Omental fat pad (tissue), 4 donors: ENCODE measurements at places on chromosomes 13 and 19.

GRCh38 chr13:44713788-44714469 lies 137.8 kb upstream of the TSC22D1 start:
- DNase-seq, result no peak

- DNase-seq, result no peak
These were observed 549.0 kb upstream of the GPC6 start for GRCh38 chr13:92677571-92677970.

GRCh38 chr19:5891572-5891937 lies 12.0 kb downstream of the NDUFA11 start:
- DNase-seq, result no peak

DNA sequence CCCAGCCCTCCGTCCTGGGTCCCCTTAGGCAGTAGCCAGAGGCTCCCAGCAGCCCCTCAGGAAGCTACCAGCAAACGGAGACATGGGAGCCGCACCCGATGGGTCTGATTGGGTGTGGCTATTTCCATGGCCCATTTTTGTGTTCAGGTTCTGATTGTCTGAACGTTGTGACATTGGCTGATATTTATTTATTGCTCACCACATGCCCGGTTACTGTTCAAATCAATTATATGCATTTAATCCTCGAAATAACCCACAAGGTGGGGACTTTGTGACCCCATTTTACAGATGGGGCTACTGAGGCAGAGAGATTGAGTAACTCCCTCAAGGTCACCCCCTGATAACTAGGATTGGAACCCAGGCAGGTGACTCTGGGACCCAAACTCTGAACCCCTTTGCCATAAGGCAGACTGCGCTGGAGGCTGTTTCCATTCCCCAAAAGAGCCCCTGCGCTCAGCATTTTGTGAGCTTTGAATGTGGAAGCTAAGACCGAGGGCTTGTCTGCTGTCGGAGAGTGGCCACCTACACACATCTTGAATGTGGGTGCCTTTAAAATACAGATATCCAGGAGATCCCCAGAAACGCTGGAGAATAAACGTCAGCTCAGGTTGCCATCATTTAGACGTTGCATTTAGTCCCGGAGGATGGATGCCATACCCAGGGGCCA lies 13.6 kb upstream of the MCF2L start:
- no peak for DNase-seq

GRCh38 chr19:50817941-50818858 lies 5.4 kb downstream of the KLK1 start:
- DNase-seq, result no peak

DNA sequence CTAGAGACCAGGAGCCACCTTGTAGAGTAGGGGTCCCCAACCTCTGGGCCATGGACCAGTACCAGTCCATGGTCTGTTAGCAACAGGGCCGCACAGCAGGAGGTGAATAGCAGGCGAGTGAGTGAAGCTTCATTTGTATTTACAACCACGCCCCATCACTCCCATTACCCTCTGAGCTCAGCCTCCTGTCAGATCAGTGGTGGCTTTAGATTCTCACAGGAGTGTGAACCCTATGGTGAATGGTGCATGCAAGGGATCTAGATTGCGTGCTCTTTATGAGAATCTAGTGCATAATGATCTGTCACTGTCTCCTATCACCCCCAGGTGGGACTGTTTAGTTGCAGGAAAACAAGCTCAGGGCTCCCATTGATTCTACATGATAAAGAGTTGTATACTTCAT lies 303.6 kb downstream of the KCNRG start:
- DNase-seq, result no peak

DNA sequence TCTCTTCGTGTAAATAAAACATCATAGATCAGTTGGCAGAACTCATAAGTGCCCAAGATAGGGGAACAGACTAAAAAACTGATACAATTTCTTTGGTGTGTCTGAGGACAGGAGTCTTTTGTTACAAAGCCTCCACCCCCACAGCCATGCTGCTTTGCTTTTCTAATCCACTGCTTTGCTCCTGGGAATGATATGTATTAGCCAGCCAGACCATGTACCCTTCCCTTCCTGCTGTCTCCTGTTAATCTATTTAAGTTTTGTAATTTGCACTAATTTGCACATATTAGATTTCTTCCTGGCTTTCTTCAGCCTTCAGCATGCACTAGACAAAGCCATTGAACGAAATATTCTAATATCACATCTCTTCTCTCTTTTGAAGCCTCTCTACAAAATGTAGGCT lies 130.5 kb downstream of the MAB21L1 start:
- no peak for DNase-seq

GRCh38 chr13:58594747-58595600 lies 963.4 kb downstream of the PCDH17 start:
- DNase-seq, result no peak

DNA sequence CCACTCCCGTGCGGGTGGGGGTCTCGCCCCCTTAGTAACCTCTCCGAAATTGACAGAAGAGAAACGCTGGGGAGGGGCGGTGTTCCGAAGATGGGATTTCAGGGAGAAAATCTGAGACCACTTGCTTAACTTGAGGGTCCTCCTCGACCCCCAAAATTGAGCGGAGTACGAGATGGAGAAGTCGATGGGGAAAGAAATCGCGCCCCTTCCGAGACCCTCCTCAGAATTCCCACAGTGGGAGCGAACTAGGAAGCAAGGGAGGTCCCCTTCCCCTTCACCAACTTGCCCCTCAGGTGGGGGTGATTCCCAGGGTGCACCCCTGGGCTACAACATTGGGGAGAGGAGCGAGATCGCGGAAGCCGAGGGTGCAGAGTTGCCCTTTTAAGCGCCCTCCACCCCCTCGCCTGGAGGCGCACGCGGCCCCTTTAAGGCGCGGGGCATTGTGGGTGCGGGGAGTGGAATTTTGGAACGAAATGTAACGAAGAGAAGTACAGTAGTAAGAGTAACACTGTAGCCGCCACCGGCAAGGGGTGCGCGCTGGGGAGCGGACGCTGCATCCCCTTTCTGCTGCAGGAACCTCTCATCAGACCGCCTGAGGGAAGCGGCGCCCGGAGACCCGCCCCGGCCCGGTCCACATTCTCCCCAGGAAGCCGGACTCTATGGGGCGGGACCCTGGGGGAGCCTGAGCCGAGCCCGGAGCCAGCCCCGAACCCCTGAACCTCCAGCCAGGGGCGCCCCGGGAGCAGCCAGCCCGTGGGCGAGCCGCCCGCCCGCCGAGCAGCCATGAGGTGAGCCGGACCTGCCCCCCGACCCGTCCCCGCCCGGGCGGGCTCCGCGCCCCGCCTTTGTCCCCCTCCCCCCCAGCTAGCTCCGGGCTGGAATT lies at the start of gene VASP:
Gene VASP, plus strand, starts transcription at position 491 of the 883 bp plus-strand sequence. Its CDS starts 293 bp downstream, at position 784.
- peak; percentile 82 for DNase-seq

DNA sequence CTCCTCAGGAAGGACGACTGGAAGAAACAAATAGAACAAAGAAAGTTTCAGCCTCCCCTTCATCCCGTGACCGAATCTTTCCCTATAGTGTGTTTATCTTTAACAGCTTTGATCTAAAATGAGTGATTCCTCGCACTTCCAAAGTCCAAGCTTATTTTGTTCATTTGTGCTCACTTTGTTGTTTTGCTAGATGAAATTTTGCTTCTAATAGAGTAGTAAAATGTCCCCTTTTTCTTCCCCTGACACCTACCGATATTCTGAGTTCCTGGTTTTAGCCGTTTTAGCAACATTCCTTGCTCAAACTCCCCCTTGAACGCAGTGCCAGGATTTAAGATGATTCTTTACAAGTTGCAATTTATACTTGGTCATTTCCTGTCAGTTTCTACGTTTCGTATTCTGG lies 204.2 kb downstream of the FGF9 start:
- no peak for DNase-seq

DNA sequence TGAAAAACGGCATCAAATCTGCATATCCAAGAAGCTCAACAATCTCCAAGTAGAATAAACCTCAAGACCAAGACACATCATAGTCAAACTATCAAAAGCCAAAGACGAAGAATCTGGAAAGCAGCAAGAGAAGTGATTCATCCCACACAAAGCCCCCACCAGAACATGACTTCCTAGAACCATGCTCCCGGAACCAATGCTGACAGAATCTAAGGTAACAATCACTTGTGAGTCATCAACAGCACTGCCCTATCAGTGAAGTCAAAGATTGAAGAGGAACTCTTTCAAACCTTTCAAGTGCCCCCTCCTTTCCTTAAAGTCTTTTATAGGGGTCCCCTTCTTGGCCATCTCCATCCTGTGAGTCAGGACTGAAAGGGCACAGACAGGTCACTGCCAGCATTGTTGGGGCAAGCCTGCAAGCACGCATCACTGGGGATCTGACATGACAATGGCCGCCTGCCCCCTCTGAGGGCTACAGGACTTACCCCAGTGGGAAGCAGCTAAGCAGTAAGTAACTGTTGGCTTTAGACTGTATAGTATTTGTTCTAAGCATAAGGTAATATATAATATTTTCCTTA lies at the start of gene CCDC70:
Gene CCDC70, plus strand, starts transcription at position 247 of the 578 bp plus-strand sequence. CDS start 3,443 bp downstream, outside the sequence.
- no peak for DNase-seq

DNA sequence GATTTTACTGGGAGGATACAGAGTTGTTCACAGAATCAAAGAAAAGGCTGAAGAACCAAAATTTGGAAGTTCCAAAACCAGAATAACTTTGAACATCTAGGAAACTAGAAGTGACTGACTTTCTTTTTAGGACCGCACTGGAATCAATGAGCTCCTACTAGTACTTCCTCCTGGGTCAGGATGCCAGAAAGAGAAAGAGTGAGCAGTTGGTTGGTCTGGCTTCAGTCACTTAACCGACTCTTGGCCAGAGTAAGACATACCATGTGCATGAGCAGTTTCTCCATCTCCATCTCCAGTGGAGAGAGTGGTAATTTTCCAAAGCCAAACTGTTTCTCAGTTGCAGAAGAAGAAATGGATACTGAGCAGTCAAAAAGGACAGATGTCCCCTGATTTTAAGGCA lies 27.1 kb upstream of the MTUS2 start:
- DNase-seq, result no peak

GRCh38 chr19:8127311-8127710 lies 22.1 kb downstream of the FBN3 start:
- no peak for DNase-seq

DNA sequence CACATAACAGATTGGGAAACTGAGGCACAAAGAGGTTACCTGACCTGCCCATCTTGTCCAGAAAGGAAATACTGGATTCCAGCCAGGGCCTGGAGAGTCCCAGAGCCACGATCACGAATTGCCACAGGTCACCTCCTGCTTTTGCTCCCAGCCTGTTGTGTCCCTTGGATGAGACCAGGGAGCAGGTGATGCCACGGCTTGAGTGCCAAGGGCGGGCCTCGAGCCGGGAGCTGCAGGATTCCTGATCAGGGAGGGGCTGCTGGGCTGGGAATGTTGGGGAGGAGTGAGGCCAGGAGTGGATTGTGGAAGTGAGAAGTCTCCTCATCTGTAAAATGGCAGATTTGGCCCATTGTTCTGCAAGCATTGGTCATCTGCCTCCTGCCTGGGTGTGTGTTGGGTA lies 29.4 kb downstream of the DNM2 start:
- DNase-seq, result no peak

DNA sequence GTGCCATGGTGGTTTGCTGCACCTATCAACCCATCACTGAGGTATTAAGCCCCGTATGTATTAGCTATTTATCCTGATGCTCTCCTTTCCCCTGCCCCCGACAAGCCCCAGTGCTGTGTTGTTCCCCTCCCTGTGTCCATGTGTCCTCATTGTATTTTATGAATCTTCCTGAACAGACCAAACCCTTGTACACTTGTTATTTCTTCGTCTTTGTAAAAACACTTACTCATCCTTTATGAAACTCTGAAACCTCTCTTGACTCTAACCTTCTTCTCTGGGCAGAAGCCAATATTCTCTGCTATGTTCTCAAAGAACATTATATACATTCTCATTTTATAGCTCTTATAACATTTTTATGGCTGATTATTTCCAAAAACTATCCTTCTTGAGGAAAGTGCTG lies 746.9 kb downstream of the EFNB2 start:
- DNase-seq, result no peak

DNA sequence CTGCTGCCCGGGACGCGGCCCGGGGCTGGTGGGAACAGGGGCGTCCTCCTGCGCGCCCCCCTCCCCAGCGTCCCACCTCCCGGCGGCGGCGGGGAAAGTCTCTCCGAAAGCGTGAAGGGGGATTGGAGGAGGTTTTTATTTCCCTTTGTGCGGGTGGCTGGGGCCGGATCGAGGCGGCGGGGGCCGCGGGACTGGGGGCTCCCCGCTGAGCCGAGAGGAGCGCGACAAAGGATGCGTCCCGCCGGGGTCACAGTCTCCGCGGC lies 132 bp downstream of the SHD start:
- DNase-seq, result no peak

DNA sequence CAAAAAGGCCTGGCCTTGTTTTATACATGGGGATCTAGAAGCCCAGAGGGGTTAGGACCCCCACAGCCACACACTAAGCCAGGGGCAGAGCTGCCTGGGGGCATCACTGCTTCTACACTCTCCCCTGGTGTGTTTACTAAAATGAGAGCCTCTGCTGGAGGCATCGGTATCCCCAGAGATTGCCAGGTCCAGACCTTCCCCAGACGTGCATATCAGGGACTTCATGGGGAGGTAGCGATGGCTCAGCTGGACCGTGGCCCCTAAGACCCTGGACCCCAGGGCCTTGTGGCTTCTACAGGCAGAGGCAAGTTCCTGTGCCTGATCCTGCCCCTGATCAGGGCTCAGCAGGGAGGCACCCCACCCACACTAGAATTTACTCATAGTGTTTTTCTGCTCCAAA lies 13.5 kb downstream of the CLPTM1 start:
- DNase-seq, result no peak

DNA sequence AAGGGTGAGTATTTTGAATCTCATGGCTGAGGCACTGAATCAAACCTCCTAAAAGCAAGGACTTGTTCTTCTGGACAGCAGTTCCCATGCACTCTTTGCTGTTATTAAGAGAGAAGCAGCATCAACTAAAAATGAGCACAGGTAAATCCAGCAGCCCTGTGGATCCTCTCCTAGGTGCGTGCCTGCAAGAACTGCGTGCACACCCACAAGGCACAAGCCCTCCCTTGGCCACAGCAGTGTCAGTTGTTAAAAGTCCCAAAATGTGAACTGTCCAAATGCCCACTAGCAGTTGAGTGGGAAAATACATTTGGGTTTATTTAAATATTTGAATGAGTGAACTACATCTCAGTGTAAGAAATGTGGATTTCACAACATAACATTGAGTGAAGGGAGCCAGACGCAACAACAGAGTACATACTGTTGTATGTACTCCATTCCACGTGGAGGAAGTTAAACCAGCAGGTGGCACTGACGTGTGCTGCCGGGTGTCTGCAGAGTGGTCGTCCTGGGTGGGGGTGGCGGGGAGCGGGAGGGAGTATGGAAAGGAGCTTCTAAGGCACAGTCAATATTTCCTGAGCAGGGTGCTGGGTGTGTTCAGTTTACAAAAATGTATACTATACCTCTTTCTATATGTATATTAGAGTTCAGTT lies 266.4 kb downstream of the NALCN start:
- no peak for DNase-seq

- no peak for DNase-seq
These were observed 134.1 kb downstream of the LACC1 start for GRCh38 chr13:44013758-44014291.

DNA sequence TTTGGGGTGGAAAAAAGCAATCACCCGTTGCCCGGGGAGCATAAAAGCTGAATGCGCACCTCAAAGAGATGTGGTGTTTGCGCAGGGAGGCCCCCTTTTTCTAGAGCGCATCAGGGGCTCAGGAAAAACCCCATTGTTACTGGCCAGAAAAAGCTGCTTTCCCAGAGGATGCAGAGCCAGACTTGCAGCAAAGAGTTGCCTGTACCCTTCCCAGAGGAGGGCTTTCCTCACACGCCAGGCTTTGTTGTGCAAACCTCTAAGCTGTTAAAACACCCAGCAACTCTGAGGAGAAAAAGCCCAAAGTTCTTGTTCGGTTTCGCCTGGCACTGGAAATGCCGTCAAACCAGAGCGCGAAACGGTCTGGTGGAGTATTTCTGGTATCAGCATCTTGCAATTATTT lies 29.3 kb downstream of the GSX1 start:
- no peak for DNase-seq
